NCI-H1436 treated with DMSO at 0.1 percent for 48 hours (cell line): ENCODE measurements at places on chromosomes 6 and 20.

- DNase-seq = no peak
Measured at GRCh38 chr6:43856005-43856765, 86.2 kb downstream of the VEGFA start.

DNA sequence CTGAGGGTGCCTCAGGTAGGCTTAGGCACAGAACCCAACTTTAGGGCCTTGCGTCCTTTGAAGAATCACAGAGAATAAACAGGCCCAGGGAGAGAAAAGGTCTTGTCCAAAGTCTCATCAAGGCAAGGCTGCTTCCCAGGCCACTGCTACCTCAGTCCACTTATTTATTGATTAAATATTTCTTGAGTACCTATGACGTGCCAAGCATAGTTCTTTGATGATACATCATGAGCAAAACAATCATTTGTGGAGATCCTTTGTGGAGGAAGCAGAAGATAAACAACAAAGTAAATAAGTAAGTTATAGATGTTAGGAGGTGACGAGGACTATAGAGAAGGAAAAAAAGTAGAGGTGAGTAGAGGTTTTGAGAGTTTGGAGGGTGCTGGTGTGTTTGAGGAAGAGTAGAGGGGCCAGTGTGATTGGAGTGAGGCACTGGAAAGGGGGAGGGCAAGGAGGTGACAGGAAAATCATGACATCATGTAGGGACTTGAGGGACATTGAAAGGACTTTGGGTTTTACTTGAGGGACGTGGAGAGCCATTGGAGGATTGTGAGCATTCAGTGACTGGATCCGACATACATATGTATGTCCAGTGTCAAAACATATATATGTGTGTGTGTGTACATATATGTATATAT is 14.1 kb upstream of the CHMP4B start:
- no peak for DNase-seq

DNA sequence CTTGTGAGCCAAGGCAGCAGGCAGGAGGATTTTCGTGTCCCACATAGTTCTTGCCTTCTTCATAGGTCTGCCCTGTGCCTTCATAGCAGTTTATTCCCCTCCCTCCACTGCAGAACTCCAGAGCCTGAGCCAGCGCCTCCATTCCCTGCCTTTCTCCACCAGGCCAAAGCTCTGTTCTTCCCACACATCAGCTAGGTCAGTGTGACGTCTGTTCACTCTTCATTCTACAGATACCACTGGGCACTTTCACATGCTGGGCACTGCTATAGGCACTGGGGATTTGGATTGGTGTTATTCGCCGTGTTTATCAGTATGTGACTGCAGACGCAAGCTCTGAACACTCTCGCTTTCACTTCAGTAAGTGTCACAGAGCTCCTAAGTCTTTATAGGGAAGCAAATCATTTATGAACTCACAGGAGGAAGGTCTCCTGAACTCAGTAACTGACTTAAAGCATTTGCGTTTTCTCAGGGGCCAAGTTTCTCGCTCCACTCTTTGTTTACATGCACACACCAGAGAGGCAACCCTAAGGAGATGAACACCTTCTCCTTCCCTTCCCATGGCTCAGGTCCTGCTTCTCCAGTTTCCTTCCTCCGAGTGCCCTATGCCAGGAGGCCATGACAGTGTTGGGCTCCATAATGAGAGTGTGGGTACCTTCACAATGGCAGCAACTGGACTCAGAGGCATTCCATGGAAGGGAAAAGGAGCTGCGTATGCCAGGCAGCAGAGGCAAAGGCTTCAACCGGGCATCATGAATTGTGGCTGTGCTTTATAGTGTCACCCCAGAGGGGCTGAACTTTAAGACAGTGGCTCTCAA is 6.3 kb upstream of the APMAP start:
- DNase-seq = no peak

GRCh38 chr20:1364106-1364505 is 28.7 kb downstream of the FKBP1A start:
- no peak for DNase-seq

DNA sequence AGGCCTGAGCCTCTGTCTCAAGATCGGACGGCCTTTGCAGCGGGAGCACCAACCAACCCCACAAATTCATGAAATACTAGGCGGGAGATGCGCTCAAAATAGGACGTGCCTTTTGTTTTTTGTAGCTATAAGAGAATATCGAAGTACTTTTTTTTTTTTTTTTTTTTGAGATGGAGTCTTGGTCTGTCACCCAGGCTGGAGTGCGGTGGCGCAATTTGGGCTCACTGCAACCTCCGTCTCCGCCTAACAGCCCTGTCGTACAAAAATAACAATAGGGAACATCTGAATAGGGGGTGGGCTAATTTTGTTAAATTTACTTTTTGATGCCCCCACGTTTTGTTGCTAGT is 5.9 kb upstream of the TUBB2A start:
- DNase-seq = no peak

DNA sequence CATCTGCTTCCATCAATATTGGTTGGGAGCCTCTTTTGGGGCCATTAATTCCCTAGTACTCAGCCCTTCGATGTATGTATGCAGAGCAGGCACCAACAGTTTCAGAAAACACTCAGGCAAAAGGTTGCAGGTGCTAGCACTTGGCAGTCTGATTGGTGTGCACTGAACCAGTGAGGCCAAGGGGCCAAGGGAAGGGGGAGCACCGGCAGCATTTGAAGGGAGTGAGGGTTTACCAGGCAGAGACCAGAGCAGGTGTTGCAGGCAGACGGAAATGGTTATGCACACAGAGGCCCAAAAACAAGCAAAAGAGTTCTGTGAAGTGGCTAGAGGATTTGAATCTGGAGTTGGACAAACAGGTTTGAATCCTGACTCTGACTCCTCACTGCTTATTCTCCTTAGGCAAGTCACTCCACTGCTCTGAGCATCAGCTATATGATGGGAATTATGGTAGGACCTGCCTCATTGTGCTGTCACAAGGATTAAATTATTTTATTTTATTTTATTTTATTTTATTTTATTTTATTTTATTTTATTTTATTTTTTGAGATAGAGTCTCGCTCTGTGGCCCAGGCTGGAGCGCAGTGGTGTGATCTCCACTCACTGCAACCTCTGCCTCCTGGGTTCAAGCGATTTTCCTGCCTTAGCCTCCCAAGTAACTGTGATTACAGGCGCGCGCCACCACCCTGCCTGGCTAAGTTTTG is 58.1 kb upstream of the SHLD1 start:
- DNase-seq = no peak

DNA sequence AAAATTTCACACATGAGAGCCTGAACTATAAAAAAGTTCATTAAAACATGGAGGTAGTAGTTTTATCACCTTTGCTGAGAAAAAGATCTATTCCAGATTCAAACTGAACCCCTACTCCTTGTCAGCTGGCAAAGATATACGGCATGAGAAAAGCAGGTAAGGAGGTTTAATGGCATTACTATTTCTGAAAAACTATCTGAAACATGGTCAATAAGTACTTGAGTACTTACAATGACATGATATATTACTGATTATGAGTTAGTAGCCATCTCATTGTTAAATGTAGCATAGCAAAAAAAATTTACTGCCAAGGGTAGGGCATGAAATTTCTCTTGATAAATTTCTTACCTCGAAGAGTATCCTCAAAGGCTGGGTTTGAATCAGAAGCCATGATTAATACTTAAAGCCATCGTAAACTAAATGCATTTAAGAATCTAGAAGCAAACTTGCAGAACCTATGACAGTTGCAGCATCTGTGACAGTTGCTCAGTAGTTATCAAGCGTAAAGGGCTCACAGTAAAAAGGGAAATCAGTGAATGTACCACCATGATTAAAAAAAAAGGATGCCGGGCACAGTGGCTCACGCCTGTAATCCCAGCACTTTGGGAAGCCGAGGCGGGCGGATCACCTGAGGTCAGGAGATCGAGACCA is 8.7 kb downstream of the SLC17A5 start:
- DNase-seq = no peak

DNA sequence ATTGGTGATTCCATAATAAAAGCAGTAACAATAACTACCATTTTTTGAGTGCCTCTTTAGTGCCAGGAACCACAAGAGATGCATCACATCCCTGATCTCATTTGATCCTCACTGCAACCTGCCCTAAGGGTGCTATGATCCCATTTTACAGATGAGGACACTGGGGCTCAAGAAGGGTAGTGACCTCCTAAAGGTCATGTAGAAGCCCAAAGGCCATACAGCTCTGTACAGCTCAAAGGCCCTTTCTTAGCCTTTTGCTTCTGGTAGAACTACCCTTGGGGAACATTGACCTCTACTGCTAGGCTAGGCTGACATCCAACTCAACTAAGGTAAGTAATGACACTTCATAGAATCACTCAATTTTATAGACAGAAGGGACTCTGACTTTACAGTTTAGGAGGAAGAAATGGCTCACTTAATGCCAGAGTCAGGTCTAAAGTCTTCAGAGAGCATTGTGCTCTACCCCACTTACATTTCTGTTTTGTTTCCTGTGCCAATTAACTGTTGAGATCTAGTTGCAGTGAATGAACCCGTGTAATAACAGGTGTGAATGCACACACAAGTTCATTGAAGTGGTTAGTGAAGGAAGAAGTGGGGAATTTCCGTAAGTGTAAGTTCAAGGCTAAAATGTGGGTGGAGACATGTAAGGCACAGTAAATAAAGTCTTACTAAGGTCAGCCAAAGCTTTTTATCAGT is 10.7 kb downstream of the SLC9A8 start:
- DNase-seq = no peak

DNA sequence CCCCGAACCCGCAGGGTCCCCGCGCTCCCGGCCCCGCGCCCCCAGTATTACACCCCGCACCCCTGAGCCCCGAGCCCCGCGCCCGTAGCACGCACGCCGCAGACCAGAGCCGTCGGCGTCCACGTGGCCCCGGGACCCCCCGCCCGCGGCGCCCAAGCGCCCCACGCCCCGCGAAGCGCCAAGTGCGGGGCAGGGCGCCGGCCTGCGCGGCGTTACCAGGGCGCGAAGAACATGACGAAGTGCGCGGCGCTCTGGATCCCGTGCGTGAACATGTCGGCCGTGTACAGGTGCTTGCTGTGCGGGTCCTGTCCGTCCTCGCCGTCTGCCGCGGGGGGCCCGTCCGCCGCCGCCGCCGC is 312 bp downstream of the TXNDC5 start:
- no peak for DNase-seq

DNA sequence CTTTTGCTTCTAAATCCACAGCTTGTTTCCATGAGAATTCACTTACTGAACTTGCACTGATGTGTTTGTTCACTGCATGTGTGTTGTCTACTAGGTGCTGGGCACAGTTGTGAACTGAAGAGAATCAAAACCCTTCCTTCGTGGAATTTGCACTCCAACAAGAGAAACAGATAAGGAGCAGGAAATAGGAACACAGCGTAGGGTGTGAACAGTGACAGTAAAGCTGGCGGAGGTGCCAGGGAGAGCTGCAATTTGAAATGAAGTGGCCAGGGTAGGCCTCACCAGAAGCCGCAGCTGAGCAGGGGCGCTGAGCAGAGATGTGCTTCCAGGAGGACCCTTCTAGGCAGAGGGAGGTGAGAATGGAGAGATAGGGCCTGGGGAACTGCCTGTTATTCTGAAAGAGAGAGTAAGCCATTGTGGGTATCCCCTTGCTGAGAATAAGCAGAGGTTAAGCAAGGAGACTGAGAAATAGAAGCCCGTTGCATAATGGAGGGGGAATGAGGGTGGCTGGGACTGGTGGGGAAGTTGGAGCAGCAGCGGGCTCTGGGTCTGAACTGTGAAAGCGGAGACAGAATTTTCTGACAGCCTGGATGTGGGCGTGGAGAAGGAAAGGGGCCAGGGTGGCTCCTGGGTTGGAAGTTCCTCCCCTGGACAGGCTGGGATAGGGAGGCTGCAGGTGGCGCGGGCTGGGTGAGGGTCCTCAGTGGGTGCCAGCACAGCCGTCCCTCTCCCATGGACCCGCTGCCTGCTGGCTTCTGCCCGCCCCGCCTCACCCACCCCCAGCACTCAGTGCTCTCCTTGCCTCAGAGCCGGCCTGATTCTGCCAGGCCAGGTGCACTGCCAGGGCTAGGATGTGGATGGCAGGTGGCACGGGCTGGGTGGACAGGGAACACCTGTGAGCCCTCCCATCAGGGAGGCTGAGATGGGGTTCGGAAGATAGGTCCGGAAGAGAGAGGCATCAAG is 114.7 kb upstream of the AFDN start:
- no peak for DNase-seq

- no peak for DNase-seq
Measured at GRCh38 chr20:5197847-5198650, 71.2 kb downstream of the CDS2 start.
